ENCODE measurements at places on chromosomes 12 and 14. TPM values are rescaled to one million over a fixed set of nuclear protein-coding genes. Genes with fewer than 3 reads are reported as not detected.

APOF gene
- not detected for total RNA-seq

EID3 gene
- 1.3 TPM for total RNA-seq

FSCB gene
- total RNA-seq = not detected

DNAJC22 gene
- total RNA-seq = 0.15 TPM

GPR137C gene
- total RNA-seq = 2.3 TPM

SMCO3 gene
- total RNA-seq = not detected

RPGRIP1 gene
- total RNA-seq = 0.11 TPM

PSMC6 gene
- 113 TPM for total RNA-seq

SRGAP1 gene
- 0.92 TPM for total RNA-seq

RALGAPA1 gene
- 19.5 TPM for total RNA-seq

GDF3 gene
- total RNA-seq = 144 TPM

SLC11A2 gene
- 53.0 TPM for total RNA-seq

RIC8B gene
- total RNA-seq = 15.2 TPM

DNA sequence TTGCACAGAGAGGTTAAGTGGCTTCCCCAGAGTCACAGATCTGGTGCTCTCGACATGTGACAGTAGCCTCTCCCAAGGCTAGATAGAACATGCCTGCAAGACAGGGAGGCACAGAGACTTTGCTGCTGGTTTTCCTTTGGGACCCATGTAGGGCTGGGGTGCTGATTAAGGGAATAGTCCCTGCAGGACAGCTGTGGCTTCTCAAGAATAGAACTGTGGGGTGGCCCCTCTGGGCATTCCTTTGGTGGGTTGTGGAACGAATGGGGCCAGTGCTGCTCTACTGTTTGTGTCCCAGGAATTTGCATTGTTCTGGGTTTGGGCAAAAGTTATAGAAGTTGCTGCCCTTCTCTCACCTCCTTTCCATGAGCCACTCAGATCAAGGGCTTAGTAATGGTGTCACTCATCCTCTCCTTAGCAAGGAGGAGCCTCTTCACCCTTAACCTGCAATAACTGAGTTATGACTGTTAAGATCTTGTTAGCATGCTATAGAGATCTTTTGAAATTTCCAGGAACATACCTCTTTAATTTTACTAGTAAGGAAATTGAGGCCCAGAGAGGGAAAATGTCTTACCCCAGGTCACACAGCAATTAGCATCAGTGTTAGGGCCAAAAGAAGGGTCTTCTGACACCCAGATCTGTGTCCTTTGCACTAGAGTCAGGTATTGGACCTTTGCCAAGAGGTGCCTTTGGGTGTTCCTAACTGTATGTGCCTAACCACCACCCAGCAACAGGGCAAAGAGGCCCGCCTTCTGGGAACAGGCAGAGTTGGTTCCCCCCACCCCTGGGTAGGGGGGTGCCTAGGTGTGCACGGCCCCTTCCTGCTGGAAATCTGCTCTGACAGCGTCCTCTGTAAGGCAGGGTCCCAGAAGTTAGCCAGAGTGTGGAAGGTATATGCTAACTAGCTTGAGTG lies 31.4 kb downstream of the CD9 start:
- no peak for DNase-seq

GRCh38 chr14:100138082-100138787 lies 21.2 kb downstream of the DEGS2 start:
- DNase-seq = no peak

DNA sequence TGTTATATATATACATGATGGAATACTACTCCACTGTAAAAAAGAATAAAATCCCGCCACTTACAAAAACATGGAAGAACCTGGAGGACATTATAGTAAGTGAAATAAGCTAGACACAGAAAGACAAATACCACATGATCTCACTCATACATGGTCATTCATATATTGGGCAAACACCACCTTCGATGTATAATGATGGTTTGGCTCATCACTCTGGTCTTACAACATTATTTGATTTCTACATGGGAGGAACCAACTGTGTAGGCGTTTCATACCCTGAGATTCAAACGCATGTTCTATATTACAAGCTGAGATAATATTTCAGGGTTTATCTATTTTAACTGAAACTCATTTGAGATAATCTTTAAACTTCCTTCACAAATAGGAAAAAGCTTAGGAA lies 48.3 kb downstream of the ABCD2 start:
- DNase-seq = no peak

- DNase-seq = peak; percentile 68
Observed at GRCh38 chr12:42756841-42757623, 167.5 kb upstream of the PRICKLE1 start.

GRCh38 chr12:130571089-130571488 lies 145.0 kb downstream of the RIMBP2 start:
- no peak for DNase-seq

DNA sequence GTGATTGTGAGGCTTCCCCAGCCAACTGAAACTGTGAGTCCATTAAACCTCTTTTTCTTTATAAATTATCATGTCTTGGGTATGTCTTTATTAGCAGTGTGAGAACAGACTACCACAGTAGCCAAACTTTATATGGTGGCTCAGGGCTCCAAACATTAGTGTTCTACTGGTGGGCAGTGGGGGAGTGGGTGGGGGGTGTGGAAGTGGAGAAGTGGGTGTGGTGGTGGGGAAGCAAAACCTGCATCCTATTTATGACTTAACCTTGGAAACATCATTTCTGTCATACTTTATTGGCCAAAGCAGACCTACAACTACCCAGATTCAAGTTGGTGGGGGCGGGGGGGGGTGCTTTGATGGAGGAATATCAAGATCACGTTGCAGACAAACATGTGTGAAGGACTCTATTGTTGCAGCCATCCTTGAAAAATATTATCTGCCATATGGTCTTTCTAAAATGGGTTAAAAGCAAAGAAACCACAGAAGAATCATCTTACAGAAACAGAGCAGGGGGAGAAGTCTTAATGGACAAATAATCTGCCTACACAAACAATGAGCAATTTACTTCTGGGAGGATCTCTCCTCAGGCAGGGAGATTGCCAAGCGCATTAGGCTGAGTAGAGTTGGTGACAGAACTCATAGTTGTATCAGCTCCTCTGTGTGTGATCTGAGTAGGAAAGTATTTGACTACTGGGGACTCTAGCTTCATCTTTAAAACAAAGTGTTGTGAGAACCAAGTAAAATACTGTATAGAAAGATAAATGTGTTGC lies 1.4 kb upstream of the PWP1 start:
- DNase-seq = no peak

DNA sequence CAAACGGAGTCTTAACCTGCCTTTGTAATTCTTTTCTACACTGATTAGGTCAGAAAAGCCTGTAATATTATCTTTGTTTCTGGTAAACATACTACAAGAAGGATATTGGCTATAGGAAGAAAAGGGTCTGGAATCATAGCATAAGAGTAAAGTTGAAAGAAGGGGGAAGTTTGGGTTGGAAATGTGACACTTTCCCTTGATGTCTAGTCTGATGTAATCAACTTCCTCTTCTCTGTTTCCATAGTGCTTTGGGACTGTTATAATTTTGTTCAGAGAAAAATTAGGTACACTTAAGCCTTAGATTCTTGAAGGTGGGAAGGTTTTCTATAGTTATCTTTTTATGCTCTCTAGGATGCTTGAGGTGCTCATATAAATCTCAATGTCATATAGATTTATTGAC lies 322.2 kb downstream of the AEBP2 start:
- no peak for DNase-seq

DNA sequence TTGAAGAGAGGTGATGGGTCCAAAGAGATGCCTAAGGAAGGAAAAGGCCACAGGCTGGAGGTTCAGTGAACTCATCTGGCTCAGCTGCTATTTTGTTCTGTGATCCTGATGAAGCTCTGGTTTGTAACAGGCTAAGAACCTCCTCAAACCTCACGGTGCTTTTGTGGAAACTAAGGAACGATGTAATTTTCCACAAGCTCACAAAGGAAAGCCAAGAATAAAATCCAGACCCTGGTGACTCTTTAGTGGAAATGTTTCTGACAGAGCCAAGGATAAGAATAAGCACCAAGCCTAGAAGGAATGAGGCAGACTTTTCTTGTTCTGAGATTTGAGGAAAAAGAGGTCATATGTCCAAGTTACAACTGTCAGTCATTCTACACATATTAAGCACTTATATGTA lies 93.6 kb downstream of the SLC24A4 start:
- DNase-seq = no peak

- DNase-seq = peak; percentile 46
Observed at GRCh38 chr14:22839159-22839779, 2.9 kb downstream of the MMP14 start.

- no peak for DNase-seq
Observed at GRCh38 chr12:87142342-87142741, 886.2 kb upstream of the MGAT4C start.

GRCh38 chr14:98244162-98244948 lies 1027.6 kb downstream of the BCL11B start:
- no peak for DNase-seq

DNA sequence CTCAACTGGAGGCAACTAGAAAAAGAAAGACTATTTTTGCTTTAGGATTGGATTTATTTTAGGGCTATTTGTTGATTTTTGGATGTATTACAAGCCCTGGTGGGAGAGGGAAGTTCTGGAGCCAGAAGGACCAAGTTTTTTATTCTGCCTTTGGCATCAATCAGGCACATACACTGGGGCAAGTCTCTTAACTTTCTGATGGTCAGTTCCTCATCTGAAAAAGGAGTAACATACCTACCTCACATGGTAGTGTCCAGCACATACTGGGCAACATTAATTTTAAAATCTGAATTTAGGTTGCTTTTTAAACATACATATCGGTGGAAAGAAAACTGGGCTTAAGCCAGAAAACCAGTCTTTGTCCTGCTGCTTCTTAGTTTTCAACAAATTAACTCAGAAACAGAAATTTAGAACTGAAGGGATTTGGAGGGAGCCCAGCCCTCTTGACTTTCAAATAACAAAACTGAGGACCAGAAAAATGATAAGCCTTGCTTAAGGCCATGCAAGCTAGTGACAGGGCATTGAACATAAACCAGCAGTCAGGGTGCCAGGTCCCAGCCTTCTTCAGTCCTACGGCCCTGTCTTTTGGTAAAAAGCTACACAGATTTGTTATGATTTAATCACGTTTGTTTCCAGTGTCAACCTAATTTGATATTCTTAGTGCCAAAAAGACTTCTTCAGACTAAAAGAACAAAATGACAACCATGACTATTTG lies 90.2 kb upstream of the SLC38A2 start:
- DNase-seq = no peak

DNA sequence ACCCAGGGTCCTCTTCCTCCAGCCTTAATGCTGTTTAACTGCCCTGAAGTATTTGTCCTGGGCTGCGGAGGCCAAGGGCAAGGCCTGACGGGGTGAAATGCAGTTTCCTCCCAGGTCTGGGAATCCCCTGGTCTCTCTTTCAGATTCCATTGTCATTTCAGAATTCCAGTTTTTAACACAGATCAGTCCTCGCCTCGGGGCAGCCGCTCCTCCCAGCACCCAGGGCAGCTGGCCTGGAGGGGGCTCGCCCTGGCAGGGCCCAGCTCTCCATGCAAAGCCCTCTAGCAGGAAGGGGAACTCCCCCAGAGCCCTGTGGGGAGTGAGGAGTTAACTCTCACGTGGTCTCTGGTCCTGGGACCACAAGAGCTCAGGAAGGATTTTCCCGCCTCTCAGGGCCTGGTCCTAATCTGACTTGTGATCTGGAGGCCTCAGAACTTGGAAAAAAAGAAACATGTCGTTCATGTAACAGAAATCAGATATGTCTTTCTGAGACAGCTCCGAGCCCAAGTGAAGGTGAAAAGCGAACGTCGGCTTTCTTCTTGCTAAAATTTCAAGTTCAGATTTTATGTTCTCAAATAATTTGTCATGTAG lies 265.6 kb upstream of the SFSWAP start:
- peak; percentile 75 for DNase-seq

DNA sequence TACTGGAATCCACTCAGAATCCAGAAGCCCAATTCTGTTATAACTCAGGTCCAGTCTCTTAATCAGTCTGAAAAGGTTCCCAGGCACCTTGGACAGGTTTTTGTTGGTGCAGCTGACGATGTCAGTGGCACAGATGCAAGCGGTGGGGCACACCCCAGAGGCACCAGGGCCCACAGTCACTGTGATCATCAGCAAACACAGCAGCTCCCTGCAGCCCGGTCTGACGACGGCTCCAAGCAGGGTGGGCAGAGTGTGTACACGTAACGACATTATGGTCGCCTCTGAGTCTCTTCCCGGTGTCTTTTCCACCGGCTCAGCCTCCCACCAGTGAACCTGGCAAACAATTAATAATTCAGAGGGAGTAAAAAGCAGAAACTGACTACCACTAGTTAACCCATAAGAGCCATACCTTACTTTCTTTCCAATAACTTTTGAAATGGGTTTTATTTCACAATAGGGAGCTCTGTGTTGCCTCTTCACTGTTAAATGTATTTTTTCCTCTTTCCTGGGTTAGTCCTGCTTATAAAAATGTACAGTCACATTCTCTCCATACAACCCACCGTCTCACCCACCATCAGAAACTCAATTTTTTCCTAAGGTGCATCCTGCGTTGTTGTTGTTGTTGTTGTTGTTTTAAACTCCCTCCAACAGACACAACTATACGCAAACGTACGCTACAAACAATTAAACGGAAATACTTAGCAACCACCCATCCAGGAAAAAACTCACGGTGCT lies 521 bp upstream of the PCED1B start:
- peak; percentile 22 for DNase-seq

DNA sequence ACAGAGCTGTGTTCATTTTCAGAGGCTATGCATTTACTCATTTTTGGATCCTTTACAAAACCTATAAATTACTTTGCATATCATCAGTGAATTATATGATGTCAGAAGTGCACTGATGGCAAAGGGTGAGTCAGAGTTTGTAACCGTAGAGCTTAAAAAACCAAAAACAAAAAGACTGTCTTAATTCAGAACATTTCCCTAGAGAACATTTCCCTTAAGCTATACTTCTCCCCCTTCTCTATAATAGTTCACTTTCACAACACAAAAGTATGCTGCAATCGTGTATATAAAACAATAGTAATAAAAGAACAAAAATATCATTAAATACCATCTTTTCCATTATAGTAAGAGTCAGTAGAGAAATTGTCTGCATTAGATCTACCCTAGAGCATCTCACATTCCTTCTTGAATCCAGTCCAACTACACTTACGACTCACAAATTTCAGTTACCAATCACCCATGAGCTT lies 934.9 kb downstream of the LRFN5 start:
- no peak for DNase-seq

GRCh38 chr14:101289230-101289690 lies 272.0 kb upstream of the DIO3 start:
- no peak for DNase-seq

- no peak for DNase-seq
Observed at GRCh38 chr12:119725523-119725922, 57.6 kb downstream of the PRKAB1 start.

- peak; percentile 80 for DNase-seq
Observed at GRCh38 chr12:4604684-4605193, 42.7 kb downstream of the DYRK4 start.

- no peak for DNase-seq
Observed at GRCh38 chr12:108571609-108572165, 9.3 kb downstream of the ISCU start.

GRCh38 chr12:16593546-16593945 lies 12.4 kb downstream of the LMO3 start:
- DNase-seq = no peak
